Activated naive CD8-positive, alpha-beta T cell treated with anti-CD3 and anti-CD28 coated beads, Interleukin-2, amount 10 ng/mL, durations not matched to agents 7 days and 5 days (primary cell): ENCODE measurements at places on chromosomes 6 and 20. TPM values are rescaled to one million over a fixed set of nuclear protein-coding genes. Genes with fewer than 3 reads are reported as not detected.

The COL10A1 gene
- total RNA-seq: not detected

The SLC25A27 gene
- total RNA-seq: 0.64 TPM

The MAVS gene
- total RNA-seq: 36.8 TPM

The FAM83C gene
- not detected for total RNA-seq

The DEFB124 gene
- total RNA-seq: not detected

The EPHA7 gene
- total RNA-seq: not detected

The DLL1 gene
- total RNA-seq: 15.8 TPM

The ARG1 gene
- total RNA-seq: not detected

The CEP162 gene
- 9.4 TPM for total RNA-seq

The ITPR3 gene
- 61.4 TPM for total RNA-seq

DNA sequence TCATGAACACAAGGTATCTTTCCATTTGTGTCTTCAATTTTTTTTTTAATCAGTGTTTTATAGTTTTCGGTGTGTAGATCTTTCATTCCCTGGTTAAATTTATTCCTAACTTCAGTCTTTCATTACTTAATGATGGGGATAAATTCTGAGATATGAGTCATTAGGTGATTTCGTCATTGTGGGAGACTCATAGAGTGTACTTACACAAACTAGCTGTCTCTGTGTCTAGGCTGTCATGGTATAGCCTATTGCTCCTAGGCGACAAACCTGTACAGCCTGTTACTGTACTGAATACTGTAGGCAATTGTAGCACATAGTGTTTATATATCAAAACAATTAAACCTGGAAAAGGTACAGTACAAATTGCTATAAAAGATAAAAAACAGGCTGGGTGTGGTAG, 42.1 kb downstream of the SMAP1 start:
- DNase-seq: no peak

GRCh38 chr6:87902383-87902782, 145.3 kb upstream of the SPACA1 start:
- DNase-seq: no peak

- no peak for DNase-seq
Observed at GRCh38 chr6:7559651-7560385, 18.3 kb downstream of the DSP start.

- no peak for DNase-seq
Observed at GRCh38 chr6:149488815-149489214, 4.0 kb upstream of the ZC3H12D start.

DNA sequence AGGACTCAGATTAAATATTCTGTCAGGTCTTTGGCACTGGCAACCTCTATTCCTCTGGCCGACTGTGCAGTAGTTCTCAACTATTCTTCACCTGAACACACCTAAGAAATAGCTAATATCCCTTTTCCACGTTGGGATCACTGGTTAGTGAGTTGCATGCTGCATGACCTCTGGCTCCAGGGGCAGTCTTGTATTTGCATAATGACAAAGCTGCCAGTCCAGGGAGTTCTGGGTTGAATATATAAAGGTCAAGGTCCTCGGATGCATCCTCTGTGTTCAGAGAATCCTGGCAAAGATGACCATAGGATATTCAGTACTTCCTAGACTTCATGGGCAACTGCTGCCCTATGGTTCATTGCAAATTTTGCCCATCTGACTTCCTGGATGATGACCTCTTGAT, 131.2 kb downstream of the DNAH8 start:
- DNase-seq: no peak

DNA sequence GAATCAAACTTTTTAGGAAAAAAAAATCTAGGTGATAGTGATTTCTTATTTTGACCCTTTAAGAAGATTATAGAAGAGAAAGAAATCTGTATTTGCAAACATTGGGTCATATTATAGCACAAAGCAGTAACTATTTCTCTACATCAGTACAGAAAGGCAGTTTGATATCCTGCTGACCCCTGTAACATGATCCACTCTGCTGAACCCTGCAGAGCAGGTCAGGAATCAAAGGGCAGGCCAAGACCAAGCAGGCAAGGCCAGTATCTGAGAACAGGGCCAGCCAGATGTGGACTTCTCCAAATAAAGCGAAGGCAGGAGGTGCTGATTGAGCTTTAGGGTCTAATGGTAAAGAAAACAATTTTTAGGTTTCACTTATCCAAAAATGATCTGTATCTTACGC, 239.4 kb downstream of the PTPRK start:
- DNase-seq: no peak

DNA sequence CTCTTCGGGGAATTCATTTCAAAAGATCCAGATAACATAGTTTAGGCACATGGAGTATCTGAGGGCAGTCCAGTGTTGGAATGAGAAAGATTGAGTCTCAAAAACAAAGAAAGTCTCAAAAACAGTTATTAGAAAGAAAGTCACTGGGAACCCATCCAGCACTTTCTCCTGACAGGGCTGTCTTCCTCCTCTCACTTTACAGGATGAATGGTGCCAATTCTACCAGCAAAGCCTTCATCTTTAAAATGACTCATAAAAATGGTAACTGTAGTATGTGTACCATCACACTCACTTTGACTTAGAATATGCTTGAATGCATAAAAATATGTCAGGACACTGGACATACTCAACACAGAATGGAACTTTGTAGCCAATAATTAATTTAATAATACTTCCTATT, 71.3 kb downstream of the SLC22A3 start:
- DNase-seq: no peak

DNA sequence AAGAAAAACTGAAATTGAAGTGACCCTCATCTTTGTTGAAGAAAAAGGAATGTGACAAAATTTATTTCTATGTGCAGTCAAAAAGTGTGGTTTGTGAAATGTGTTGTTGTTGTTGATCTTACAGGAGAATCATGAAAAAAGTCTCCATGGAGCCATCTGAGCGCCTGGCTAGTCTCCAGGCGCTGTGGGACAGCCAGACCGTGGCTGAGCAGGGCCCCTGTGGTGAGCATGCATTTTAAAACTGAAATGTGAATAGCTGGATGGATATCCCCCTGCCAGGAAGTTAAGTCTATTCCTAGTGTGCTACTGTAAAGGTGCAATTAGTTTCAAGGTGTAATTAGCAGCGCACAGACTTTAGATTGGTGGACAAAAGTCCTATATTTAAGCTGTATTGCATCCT, 170.6 kb downstream of the CARMIL1 start:
- DNase-seq: no peak

DNA sequence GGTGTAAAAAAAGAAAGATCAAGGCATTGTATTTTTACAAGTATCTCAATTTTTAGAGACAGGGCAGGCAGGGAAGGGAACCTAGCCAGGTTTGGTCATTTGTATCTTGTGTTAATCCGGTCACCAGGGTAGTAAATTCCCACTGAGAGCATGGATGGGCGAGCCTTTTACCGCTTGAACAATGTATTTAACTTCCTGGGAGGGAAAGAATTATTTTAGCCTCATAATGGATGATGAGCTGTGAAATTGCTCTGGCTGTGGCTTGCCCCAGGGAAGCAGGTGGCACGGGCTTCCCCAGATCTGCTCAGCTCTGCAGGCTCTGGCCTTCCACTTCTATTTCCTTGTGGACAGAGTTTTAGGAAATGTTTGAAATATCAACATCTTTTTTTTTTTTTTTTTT, 72.9 kb downstream of the TOX2 start:
- no peak for DNase-seq

DNA sequence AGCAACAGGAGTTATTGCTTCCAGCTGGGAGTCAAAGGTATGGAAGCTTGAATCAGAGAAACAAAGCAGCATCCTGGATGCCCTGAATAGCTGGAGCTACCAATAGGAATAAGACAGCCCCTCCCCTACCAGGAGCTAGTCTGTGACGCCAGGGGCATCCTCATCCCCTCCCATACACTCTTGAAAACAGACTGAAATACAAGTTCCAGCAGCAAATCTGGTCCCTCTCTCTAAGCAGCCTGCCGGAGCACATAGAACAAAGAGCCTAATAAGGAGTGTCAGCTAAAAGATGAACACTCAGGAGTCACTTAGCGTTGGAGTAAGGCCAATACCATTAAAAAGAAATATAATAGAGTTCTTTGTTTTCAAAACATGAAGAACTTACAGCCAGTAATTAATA, 25.6 kb downstream of the FILIP1 start:
- DNase-seq: no peak

GRCh38 chr6:4804095-4804494, 27.9 kb downstream of the CDYL start:
- no peak for DNase-seq

DNA sequence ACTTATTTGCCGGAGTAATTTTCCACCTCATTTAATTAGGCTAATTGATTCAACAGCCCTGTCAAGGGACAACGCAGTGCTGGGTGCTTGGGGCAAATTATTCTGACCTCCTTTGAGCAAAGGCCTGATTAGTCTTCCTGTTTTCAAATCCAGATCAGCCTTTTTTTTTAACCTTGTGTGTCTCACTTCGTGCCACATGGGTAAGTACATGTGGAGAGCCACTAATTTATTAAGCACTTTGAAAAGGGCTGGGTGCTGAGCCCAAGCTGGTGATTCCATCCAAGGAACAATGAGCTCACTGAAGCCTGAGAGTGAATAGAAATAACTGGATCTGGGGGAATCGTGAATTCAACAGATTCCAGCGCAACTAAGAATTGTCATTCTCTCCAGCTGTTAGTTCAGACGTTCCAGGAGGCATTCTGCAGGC, 229.3 kb downstream of the CLIC5 start:
- no peak for DNase-seq

DNA sequence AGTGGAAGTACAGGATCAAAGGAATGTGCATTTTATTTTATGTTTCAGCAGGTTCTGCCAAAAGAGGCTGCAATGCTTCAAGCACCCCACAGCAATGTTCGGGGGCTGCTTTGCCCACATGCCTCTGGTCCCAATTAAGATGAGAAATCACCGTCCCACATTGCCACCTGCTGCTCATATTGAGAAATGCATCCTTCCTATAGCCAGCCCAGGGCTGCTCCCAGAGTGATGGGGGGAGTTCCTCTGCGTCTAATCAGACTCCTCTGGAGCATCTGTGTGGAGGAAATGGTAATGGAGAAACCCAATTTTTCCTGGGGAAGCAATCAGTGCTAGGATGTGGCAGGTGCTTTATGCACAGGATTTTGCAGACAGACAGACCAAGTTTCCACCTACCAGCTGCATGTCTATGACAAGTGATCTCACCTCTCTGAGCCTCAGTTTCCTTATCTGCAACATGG, 33.7 kb downstream of the PTGIS start:
- peak; percentile 51 for DNase-seq

DNA sequence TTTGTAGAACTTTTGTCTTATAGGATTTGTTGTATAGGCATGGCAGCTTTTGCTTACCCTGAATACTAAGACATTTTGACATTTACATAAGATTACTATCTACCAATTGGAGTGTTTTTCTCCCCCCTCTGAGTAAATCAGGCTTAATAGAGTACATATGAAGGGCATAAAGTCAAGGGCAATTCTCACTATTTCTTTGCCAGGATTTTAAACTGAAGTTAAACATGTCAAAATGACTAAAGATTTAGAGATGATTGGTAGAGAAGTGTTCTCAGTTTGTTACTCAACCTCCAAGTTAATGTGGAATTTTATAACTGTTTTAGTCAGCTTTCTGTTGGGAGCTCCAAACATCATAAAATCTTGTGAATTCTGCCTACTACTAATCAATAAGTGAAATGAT, 157.8 kb downstream of the CDKAL1 start:
- DNase-seq: no peak

GRCh38 chr6:41355952-41356351, 20.5 kb downstream of the NCR2 start:
- DNase-seq: no peak
